ENCODE measurements at places on chromosomes 1 and 21. TPM values are rescaled to one million over a fixed set of nuclear protein-coding genes. Genes with fewer than 3 reads are reported as not detected.

Gene VAV3
- total RNA-seq, result 1.3 TPM

Gene HMGCL
- total RNA-seq, result 11.7 TPM

Gene ST6GALNAC5
- not detected for total RNA-seq

Gene SPOCD1
- total RNA-seq, result 7.8 TPM

Gene VAMP4
- total RNA-seq, result 4.8 TPM

Gene GBP1
- 0.09 TPM for total RNA-seq

Gene CCDC24
- 6.3 TPM for total RNA-seq

Gene GRIK1
- not detected for total RNA-seq

Gene SAMD11
- total RNA-seq, result 36.1 TPM

Gene GPR89B
- 5.9 TPM for total RNA-seq

Gene ZMPSTE24
- 41.1 TPM for total RNA-seq

Gene MROH9
- total RNA-seq, result not detected

Gene CD1E
- not detected for total RNA-seq

Gene PAPPA2
- total RNA-seq, result not detected

Gene SDCCAG8
- total RNA-seq, result 46.8 TPM

Gene PTGFR
- total RNA-seq, result not detected

Gene DVL1
- 74.6 TPM for total RNA-seq

Gene TEX38
- total RNA-seq, result not detected

Gene CYP4A11
- not detected for total RNA-seq

Gene EYA3
- 6.3 TPM for total RNA-seq

Gene PROK1
- total RNA-seq, result not detected

Gene TRABD2B
- total RNA-seq, result 0.34 TPM

Gene LRRC3
- total RNA-seq, result 1.0 TPM

Gene KMO
- total RNA-seq, result 0.90 TPM

Gene PRDM15
- total RNA-seq, result 3.3 TPM

Gene NGF
- total RNA-seq, result 4.4 TPM

Gene SNX27
- total RNA-seq, result 7.5 TPM

Gene NPHS2
- total RNA-seq, result not detected

Gene HES4
- total RNA-seq, result 55.8 TPM

Gene FCGR3B
- total RNA-seq, result not detected

Gene NHLH1
- total RNA-seq, result 0.45 TPM

Gene KCNK1
- total RNA-seq, result 19.4 TPM

Gene HRNR
- total RNA-seq, result not detected

Gene FAM151A
- not detected for total RNA-seq

Gene CA14
- not detected for total RNA-seq

Gene NPR1
- 1.2 TPM for total RNA-seq

Gene TNN
- total RNA-seq, result not detected

Gene OLIG2
- not detected for total RNA-seq

Gene PADI4
- not detected for total RNA-seq

Gene ITLN2
- total RNA-seq, result not detected

Gene FAM110D
- not detected for total RNA-seq

Gene GJA5
- not detected for total RNA-seq

Gene TGFB2
- total RNA-seq, result 23.5 TPM

Gene CEP85
- total RNA-seq, result 12.2 TPM

Gene NTMT2
- total RNA-seq, result not detected

Gene ANKRD65
- total RNA-seq, result not detected

Gene RGL1
- total RNA-seq, result 1.2 TPM

Gene RNU1-2
- total RNA-seq, result not detected

Gene DENND2C
- 0.39 TPM for total RNA-seq

Gene PGM1
- 34.0 TPM for total RNA-seq

Gene CR1L
- not detected for total RNA-seq
